ENCODE measurements at places on chromosomes 16 and 17.

DNA sequence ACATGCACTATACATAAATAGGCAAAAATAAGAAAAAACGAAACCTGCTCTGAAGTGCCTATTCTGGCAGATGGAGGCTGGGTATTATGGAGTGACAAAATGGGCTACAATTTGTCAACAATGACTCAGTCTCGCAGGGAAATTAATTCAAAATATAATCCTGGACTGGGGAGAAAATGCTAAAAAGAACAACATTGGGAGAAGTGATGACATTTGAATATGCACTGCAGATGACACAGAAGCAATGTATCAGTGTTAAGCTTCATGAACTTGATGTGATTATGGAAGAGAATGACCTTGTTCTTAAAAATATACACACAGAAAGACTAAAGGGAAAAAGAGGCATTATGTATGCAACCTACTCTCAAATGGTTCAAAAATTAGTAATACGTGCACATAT is 74.8 kb upstream of the PSMD7 start:
- no peak for DNase-seq

- no peak for DNase-seq
Observed at GRCh38 chr16:69077251-69077650, 28.2 kb upstream of the HAS3 start.

DNA sequence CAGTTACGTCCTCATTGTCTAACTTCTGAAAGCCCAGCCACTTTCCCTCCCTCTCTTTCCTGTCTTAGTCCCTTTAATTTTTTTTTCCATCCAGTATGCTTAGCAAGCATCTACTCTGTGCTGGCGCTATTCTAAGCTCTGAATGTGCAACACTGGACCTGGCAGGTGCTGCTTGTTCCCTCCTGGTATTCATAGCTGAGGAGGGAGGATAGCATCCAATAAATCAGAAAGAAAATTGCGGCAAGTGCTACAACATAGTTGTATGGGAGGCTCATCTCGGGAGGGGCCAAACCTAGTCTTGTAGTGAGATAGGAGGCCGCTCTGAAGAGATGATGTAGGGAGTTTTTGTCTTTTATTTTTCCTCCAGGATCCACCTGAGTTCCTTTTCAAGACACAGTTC is 457.3 kb upstream of the HSBP1 start:
- no peak for DNase-seq

DNA sequence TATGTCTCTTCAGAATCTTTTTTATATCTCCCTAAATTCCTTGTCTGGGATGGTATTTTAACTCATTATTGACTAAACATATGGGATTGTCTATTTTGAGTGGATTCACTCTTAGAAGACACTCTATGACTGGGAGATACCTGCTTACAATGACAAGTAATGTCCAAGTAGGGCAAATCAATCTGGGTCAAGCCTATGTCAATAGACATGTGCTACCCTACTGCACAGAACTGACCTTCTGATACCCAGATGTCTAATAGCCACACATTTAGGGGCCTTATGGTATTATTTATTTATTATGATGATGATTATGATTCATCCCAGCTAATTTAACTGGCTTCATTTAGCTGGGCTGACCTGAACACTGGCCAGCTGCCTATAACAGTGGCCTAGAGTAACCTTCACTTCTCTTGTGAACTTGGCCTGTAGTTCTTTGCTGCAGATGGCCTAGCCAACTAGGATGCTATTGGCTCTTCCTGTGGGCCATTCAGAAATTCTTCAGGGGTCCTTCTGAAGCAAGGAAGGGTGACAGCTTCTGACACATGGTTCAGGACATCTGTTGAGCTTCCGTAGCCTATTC is 138.0 kb downstream of the ANKFN1 start:
- no peak for DNase-seq

DNA sequence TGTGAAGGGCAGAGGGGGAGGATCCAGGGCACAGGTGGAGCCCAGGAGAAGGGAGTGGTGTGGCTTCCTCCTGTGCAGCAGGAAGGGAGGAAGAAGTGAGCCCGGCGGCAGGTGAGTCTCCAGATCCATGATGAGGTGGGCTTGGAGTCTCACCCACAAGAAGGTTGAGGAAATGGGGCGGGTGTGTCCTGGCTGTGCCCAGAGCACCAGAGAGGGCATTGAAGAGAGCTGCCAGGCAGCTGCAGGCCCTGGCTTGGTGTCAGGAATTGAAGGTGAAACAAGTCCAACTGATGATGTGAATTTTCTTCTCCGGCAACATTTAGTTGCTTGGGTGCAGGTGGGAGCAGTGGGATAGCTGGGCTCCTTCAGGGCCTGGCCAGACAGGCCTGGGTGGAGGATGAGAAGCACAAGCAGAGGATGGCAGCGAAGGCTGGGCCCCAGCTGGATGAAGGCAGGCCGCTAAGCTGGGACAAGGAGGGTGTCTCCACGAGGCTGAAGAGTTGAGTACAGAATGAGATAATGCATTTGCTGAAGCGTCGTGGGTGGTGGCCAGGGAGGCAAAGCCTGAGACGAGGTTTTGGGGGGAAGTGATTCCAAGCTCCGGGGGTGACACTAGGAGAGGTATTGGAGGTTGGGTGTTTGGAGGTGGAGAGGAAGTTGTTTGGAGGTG is 18.3 kb downstream of the NT5M start:
- no peak for DNase-seq

DNA sequence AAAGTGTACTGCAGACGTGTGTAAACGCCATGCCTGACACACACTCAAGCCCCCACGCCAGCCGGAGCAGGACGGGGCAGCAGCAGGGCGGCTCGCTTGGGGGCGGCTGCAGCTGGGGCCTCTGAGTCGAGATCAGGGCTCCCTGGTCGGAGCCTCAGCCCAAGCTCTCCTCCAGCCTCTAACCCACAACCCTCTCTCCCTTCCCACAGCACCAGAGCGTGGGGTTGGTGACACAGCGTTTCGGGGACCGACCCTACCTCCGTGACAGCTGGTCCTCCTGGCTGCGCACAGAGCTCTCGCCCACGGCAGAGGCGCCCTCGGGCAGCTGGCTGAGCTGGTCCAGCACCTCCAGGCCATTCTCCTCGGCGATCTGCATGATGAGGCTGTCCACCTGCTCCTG is 11.2 kb downstream of the CHMP1A start:
- DNase-seq: no peak

Data from activated CD8-positive, alpha-beta memory T cell treated with anti-CD3 and anti-CD28 coated beads for 24 hours (primary cell).